Activated B cell treated with CpG ODN at 0.5 μM for 24 hours (primary cell): ENCODE measurements at places on chromosomes 12 and 14. TPM values are rescaled to one million over a fixed set of nuclear protein-coding genes. Genes with fewer than 3 reads are reported as not detected.

DNA sequence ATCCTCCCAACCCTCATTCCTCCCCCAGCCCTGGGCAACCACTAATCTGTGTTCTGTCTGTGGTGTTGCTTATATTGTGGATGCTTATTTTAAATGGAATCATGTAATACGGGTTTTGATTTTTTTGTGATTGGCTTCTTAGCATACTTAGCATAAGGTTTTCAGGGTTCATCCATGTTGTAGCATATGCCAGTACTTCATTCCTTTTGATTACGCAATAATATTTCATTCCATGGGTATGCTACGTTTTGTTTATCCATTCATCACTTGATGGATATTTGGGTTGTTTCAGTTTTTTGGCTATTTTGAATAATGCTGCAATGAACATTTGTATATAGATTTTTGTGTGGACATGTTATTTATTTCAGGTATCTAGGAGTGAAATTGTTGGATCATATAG is 82.9 kb downstream of the TSPAN9 start:
- H3K27ac ChIP-seq: no peak overlapping the region
- no peak for DNase-seq
- H3K36me3 ChIP-seq: no peaks in the 10 kb centered on the region

- no peak overlapping the region for H3K27ac ChIP-seq
- H3K4me1 ChIP-seq: no peaks in the 10 kb centered on the region
- no peak for DNase-seq
- no peaks in the 10 kb centered on the region for H3K36me3 ChIP-seq
- no peak overlapping the region for H3K4me3 ChIP-seq
- no peaks in the 10 kb centered on the region for H3K27me3 ChIP-seq
Measured at GRCh38 chr14:82482345-82482744, 948.7 kb upstream of the SEL1L start.

GRCh38 chr12:32522331-32523221 is 123.2 kb downstream of the FGD4 start:
- no peak for DNase-seq
- peak overlapping the region; percentile 67 for H3K4me3 ChIP-seq
- H3K27ac ChIP-seq: peak overlapping the region; percentile 85

Gene CPNE6
- total RNA-seq: 0.09 TPM in 1 of 2 replicates, not detected in the other

DNA sequence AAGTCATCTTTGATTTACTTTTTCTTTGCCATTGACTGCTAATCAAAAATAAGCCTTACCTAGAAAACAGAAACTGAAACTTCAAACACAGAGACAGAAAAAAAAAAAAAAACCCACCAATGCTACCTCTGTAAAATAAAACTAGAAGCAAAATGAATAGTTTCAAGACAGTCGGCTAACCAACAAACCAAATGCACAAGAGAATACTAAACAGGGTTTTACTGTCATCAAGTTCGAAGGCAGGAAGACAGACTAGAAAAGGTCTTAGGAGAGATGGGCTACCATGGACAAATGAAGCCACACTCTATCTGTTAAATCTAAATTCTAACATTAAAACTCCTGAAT is 59.5 kb downstream of the SEL1L start:
- H3K4me1 ChIP-seq: peaks cover 51% of the 10 kb centered on the region
- DNase-seq: no peak
- H3K27ac ChIP-seq: peak overlapping the region; percentile 83
- peak overlapping the region; percentile 65 for H3K4me3 ChIP-seq
- H3K36me3 ChIP-seq: peaks cover 41% of the 10 kb centered on the region

Gene GLI1
- total RNA-seq: 0.51 and 1.3 TPM in 2 replicates
